Central memory CD8-positive, alpha-beta T cell (primary cell): ENCODE measurements at places on chromosomes 7 and 10.
A peak's percentile ranks its signal among the peaks of the same experiment; 100 is the strongest.

- DNase-seq, result peak; percentile 48
Observed at GRCh38 chr10:126041804-126042231, 145.5 kb downstream of the FANK1 start.

- no peak for DNase-seq
Observed at GRCh38 chr10:127815147-127815546, 77.6 kb downstream of the CLRN3 start.

GRCh38 chr7:16172366-16172765, 249.0 kb downstream of the CRPPA start:
- DNase-seq, result no peak

GRCh38 chr10:31134311-31134952, 102.8 kb upstream of the ZNF438 start:
- DNase-seq, result no peak

DNA sequence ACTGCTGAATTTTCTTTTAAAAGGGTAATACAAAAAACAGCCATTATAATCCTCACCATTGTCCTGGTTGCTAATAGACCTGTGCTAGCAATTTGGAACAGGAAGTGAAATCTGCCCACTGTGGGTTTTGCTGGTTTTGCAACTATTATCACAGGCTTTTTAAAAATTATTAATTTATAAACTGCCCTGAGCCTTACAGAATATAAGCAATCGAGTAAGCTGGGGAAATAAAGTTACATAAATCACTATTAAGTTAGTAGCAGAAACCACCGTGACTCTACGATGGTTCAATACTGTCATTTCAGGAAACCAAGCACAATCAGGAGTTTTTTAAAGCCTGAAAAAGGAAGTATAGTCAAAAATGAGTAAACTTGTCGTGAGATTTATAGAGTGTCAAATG, 62.3 kb downstream of the TMEM26 start:
- no peak for DNase-seq

DNA sequence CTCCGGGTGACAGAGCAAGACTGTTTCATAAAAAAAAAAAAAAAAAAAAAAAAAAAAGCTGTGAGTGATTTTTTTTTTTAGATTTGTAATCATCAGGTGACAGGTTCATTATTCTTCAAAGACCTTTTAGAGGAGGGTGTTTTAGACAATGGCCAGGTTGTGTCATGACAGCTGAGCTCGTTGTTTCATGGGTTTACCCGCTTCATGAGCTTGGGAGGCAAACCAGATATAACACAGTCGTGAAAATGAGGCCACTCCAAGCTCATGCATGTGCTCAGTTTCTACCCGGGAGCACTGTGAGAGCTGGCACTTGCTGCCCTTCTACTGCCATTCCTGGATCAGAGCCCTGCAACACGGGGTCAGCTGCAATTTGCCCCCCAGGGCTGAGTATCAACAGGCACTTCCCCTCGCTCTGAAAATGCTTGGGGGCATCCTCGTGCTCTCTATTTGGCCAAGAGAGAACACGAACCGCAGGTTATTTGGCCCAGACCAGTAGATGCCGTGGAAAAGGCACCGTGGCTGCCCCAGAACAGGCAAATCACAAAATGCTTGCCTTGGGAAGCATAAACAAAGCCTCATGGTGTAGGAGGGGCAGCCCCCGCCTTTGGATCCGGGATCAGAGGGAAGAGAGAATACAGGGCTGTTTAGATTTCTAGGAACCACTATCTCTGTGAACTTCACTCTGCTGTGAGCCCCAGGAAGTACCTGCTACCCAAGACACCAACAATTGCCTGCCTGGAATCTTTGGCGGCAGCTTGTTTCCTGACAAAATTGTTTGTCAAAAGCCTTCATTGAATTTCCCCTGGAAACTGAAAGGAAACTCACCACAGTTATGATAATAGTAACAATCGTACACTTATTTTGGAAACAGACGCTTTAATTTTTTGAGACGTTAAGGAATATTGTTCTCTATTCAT, 371.0 kb downstream of the FRMD4A start:
- DNase-seq, result no peak

GRCh38 chr10:1200866-1201807, 145.0 kb downstream of the WDR37 start:
- DNase-seq, result no peak

DNA sequence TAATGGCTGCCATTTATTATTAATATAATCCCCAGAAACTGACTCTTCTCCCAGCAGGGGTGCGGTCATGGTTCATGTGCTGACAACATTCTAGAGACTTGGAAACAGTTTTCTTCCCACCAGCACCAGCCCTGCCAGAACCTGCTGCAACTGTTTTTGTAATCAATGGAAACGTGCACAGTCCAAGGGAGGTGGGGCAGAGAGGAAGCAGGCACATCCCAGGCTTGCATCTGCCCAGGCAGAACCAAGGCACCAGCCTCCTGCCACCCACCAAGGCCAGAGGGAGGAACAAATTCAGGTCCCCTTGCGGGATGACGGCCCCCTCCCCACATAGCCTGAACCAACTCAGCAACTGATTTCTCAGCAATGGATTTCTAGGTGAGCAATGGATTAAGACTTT, 119.0 kb downstream of the OAT start:
- DNase-seq, result no peak

DNA sequence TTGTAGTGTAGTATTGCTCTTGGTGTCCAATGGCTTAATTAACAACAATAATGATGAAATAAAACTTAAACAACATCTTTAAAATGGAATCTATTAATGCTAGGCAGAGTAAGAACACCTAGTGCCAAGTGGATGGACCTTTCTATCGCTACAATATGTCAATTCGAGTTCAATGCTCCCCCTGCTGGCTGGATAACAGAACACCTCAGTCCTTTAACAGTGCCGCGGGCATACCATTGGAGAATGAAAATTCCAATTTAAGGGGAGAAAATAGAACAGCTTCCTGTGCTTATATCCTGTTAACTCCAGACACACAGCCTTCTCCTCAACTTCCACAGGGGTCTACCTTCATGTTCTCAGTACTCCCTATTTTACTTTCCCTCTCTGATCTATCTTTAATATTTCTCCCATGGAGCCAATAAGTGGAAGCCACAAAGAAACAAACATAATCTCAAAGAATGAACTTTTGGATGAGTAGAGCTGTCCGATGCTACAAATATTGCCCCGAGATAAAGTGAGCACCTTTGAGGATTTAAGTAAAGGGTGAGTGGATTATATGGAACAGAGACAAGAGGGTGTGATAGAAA, 41.4 kb downstream of the COL1A2 start:
- no peak for DNase-seq

DNA sequence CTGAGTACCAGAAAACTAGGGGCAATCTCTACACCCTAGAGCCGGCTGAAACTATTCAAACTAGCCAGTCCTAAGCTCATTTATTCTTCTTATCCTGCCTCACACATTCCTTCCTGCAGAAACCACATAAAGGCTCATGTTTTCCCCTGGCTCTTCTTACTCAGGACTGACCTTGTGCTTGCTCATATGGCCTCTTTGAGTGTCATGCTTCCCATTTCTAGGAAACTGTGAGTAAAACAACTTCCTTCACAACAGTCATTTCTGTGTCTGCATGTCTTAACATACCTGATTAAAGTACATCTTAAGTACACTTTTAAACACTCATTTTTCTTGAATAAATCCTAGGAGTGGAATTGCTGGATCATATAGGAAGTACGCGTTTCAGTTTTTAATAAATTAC, 52.3 kb upstream of the KIAA1217 start:
- no peak for DNase-seq

DNA sequence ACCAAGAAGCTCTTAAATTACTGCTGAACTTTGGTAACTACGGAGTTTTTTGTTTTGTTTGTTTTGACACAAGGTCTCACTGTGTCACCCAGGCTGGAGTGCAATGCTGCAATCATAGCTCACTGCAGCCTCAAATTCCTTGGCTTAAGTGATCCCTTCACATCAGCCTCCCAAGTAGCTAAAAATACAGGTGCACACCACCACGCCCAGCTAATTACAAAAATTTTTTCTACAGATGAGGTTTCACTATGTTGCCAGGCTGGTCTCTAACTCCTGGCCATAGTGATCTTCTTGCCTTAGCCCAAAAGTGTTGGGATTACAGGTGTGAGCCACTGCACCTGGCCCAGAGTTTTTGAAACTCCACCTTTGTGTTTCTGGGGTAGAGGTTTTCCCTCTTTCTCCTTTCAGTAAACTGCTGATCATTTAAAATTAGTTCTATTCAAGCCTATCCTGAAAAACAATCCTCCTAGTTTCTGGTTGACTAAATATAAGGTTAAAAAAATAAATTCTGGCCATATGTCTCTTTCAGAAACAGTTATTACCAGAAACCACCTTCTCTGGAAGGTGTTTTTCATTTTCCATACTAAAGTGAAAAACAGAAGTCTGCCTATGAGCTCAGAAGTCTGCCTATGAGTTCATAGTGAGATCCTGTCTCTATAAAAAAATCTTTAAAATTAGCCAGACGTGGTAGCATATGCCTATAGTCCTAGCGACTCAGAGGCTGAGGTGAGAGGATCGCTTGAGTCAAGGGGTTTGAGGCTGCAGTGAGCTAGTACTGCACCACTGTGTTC, 63.9 kb downstream of the VOPP1 start:
- DNase-seq, result no peak

- DNase-seq, result no peak
Observed at GRCh38 chr7:30347226-30348082, 63.1 kb downstream of the ZNRF2 start.

DNA sequence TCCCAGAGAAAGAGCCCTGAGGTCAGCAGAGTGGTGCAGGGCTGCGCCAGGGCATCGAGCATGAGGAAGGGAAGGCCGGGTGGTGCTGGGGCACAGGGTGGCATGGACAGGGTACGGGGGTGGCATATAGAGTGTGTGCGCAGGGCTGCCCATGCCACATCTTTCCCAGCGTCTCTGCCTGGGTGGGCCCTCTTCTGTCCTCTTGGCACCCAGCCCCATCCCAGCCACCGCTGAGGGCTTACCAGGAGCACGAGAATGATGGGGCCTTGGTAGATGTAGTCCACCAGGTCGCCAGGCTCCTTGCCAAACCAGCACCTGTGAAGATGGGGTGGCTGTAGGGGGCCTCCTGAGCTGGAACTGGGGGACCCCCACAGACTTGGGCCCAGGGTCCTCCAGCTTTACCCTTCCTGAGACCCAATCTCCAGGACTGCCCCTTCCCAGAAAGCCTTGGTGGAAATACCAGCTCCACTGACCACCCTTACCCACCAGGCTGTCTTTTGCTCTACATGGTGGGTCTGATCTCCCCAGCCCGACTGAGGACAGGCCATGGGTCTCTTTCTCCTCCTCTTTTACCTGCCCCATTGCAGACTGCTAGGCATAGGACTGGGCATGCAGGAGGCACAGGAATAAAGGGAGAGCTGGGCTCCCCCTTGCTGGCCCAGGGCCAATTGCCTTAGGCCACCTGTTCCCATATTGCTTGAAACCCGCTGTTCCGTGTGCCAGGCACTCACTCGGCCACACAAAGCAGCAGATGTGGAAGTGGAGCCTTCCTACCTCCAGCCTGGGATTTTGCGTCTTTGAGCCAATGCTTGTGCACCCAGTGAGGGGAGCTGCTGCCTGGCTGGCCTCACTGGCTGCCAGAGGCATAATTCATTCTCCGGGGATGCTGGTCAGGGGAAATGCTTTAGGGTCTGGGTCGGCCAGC, 21.7 kb downstream of the CRHR2 start:
- DNase-seq, result no peak

DNA sequence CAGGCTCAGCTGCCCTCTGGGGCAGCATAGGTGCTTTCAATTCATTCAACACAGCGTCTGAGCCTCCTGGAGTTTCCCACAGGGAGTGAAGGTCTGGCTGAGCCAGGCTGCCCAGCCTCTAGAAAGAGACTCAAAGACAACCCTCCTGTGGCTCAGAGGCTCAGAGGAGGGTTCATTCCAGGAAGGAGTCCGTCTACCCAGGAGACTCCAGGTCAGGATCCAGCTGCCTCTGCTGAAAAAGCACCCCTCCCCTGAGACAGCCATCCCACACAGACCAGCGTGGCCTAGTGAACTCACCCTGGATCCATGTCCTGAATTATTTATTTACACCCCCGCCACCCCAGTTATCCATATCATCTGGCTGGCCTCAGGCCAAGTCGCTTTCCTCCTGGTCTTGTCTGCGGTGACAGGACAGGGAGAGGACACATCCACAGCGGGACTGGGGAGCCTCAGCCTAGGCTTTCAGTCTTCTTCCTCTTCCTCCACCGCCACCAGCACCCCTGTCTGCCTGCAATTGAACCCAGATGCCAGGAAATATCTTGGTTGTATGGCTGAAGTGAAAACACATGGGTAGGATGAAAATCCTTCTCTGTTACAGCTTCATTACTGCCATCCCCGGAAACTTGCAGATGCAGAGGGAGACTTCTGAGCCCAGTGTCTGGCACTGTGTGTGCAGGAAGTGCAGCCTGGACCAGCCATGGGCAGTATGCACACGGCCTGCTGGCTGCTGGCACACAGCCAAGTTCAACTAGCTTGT, 44.0 kb upstream of the COL13A1 start:
- DNase-seq, result no peak

GRCh38 chr7:44111761-44112160, 7.6 kb downstream of the AEBP1 start:
- DNase-seq, result no peak

GRCh38 chr10:73827346-73828089, 16.1 kb upstream of the NDST2 start:
- no peak for DNase-seq

- DNase-seq, result no peak
Observed at GRCh38 chr10:114138581-114138980, 35.4 kb downstream of the CCDC186 start.

GRCh38 chr7:106099539-106099938, 12.6 kb downstream of the SYPL1 start:
- no peak for DNase-seq

DNA sequence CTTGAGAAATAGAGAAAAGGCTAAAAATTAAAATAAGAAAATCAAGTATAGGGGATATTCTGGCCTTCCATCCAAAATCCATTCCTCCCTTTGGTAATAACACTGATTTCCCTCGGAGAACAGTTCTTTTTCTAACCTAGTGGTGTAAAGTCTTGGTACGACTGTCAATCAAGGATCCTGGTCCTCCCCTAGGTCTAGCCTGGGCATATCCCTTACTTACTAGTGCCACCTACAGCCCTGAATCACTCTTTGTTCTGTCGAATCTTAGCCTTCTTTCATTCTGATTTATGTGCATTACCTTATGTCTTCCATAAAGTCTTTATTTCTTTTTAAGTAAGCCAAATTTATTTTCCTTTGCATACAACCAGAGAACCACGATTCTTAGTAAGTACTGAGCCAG, 298.7 kb upstream of the LRRTM3 start:
- DNase-seq, result no peak
